ENCODE measurements at places on chromosomes 2 and 18.

DNA sequence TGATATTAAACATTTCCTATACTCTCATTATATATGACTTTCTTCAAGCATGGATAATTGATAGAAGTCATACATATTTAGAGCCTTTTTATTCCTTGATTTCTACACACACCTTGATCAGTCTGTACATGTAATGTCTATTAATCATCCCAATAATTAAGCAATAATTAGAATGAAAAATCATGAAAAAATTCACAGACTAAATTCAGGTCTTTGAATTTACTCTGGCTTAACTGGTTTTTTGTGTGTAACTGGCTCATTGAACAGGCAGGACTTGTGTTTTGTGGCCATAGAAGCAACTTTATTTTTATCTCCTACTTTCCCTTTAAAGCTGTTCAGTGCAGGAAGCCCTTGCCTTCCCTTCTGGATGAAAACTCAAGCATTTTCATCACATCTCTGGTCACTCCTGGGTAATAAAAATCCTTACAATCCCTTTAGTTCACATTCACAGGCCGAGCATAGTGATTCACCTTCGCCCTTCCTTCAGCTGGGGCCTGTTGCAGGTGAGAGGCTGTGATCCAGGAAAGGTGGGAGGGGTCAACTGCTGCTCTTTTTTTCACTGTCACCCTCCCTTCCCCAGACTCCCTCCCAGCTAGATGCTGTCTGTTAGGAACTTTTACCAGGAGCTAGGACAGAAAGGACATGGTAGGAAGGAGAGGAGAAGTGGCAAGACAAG, 58.0 kb upstream of the ITSN2 start:
- no peak for DNase-seq

DNA sequence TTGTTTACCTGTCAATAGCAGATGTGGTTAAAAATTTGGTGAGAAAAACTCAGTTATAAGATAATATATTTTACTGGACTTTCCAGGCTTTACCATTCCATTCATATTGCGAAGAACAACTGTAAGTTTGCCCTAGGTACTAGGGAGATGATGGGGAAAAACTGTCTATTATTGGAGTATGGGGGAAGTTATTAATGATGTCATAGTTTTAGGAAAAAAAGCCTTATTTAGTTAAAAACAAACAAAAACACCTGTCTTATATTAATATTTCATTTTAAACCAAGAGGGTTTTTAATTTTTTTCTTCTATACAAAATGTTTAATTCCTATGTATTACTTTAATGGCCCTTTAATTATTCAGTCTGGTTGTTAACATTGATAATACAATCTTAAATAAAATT, 18.2 kb downstream of the SP9 start:
- no peak for DNase-seq

DNA sequence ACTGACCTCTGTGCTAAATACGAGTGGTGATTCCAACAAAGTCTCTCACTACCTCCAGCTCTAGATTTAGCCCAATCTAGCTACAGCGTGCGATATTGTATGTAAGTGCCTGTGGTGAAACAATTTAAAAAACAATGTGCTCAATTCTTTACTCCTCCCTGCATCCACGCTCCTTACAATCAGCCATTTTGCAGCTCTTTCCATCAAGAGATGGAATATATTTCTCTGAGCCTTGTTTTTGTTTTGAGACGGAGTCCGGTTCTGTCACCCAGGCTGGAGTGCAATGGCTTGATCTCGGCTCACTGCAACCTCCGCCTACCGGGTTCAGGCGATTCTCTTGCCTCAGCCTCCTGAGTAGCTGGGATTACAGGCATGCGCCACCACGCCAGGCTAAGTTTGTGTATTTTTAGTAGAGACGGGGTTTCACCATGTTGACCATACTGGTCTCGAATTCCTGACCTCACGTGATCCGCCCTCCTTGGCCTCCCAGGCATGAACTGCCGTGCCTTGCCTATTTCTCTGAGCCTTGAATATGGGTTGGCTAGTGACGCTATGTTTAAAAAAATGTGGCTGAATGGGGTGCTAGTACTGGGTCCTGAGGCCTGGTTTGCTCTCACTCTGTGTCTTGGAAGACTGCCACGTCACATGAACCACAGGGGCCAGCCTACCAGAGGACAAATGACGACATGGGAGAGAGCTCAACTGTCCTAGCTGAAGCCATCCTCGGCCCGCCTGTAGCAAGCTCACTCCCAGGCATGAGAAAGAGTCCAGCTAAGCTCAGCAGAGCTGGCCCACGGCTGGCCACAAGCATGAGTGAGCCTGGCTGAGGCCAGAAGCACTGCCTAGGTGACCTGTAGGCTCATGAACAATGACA, 14.8 kb downstream of the WDFY1 start:
- DNase-seq: no peak

DNA sequence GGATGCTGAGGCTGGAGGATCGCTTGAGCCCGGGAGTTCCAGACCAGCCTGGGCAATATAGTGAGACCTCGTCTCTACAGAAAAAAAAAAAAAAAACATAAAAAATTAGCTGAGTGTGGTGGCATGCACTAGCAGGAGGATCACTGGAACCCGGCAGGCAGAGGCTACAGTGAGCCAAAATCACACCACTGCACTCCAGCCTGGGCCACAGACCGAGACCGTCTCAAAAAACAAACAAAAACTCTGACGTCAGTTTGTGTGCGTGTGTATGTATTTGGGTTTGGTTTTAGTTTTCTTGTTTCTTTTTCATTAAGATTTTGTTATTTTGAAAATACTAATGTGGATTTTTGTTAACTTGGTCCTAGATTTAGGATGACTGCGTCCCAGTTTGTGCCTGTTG, 19.0 kb downstream of the CEP68 start:
- DNase-seq: no peak

DNA sequence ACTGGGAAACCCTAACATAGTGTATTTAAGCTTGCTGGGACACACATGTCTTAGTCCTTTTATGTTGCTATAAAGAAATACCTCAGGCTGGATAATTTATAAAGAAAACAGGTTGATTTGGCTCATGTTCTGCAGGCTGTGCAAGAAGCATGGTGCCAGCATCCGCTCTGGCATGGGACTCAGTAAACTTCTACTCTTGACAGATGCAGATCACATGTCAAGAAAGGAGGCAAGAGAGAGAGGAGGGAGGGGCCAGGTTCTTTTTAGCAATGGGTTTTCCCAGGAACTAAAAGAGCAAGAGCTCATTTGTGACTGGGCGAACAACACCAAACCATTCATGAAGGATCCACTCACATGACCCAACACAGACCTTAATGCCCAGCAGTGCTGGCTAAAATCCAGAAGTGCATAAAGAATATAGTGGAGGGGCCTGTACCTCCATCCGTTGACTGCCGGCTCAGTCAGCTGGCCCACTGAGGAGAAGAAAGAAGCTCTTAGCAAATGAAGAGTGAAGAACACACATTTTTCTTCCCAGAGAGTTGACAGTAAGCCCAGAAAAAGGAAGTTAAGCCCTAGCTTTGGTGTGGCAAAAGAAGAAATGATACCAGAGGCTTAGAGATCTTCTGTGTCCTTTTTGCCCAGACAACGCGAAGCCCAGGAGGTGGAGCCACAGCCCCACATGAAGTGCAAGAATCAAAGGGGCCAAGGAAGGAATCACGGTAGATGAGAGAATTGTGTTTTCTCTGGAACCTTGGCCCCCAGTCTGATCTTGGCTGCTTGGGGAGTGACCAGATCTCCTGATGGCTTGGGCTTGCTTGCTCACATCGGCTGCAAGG, 183.5 kb upstream of the FAM98A start:
- no peak for DNase-seq

DNA sequence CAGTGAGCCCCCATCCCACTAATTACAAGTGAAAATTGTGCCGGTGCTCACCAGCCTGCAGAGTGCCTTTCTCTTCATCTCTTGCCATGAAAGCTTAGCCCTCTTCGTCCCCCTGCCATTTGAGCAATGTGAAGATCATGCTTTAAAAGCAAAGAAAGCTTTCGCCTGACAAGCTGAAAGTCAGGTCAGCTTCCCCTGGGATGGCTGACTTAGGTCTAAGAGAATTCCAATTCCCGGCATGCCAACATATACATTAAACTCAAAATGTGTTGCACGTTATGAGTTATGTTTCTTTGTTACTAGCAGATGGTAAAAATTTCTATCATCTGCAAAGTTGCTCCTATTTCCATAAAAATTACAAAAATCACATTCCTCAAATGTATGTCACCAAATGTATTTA, 129.8 kb downstream of the AFF3 start:
- no peak for DNase-seq

- no peak for DNase-seq
These were observed 5.3 kb upstream of the ACADL start for GRCh38 chr2:210230518-210230917.

GRCh38 chr2:8006626-8007025, 675.2 kb upstream of the ID2 start:
- no peak for DNase-seq

DNA sequence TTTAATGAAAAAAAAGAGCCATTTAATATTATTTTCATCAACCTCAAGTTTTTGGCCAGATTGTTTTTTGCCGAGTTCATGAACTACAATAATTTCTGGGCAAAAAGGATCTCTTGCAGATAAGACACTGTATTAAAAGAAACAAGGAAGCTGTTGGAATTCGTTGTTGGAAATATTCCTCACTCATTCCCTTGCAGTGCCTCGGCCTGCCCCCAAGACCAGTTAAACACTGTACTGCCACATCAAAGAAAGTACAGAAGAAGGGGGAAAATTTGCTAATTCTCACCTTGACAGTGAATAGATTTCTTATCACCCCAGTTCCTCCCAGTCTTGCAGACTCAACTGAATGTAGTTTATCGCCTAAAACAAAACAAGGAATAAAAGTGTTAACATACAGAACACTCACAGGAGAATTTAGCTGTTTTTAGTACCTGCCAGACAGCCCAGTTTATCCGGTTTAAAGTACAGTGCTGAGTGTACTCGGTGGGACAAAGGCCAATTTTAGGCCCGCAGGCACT, 1.2 kb downstream of the IDH1 start:
- no peak for DNase-seq

DNA sequence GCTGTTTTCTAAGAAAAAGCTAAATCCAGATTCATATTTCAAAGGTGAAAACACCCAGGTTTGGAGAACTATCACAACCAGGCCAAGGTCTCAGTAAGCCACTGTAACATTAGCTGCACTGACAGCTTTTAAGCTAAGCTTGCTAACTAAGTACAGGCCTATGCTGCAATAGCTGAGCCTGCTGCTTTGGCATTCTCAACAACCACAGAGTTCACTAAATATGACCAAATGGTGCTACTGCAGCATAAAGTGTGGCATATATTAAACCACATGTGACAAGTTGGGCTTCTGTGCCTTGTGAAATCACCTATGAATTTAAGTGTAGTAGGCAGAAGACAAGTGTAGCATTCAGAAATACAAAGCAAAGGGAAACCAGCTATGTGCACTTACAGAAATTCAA, 206.7 kb downstream of the TCF4 start:
- no peak for DNase-seq

DNA sequence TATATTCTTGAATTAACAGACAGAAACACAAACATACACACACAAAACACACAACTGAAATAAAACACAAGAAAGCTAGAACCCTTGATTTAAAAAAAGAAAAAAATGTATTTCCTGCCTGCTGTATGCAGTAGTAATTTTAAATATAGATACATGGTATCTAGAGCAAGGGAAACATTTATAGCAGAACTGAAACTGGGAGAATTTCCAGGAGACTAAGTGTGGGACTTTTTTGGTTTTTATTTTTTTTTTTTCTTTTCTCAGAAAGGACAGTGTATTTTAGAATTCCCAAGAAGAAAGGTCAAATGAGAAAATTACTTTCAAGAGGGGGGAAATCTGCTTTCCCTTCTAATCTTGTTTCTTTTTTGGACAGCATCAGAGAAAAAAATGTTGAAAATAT, 558.9 kb upstream of the PKDCC start:
- no peak for DNase-seq

DNA sequence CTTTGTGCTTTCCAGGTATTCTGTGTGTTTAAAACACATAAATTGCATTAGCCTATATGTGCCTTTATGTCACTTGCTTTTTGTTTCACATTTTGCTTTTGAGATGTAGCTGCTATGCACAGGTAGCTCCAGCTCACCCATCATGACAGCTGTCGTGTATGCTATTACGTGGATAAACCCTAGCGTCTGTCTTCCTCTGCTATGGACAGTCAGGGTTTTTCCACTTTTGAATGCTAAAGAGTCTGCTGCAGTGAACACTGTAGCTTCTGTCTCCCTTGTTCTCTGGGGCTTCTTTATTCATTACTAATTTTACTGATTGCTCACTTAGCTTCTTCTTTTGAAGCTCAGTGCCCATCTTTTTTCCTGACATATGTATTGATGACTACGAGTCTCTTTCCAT, 24.7 kb upstream of the MBP start:
- no peak for DNase-seq

DNA sequence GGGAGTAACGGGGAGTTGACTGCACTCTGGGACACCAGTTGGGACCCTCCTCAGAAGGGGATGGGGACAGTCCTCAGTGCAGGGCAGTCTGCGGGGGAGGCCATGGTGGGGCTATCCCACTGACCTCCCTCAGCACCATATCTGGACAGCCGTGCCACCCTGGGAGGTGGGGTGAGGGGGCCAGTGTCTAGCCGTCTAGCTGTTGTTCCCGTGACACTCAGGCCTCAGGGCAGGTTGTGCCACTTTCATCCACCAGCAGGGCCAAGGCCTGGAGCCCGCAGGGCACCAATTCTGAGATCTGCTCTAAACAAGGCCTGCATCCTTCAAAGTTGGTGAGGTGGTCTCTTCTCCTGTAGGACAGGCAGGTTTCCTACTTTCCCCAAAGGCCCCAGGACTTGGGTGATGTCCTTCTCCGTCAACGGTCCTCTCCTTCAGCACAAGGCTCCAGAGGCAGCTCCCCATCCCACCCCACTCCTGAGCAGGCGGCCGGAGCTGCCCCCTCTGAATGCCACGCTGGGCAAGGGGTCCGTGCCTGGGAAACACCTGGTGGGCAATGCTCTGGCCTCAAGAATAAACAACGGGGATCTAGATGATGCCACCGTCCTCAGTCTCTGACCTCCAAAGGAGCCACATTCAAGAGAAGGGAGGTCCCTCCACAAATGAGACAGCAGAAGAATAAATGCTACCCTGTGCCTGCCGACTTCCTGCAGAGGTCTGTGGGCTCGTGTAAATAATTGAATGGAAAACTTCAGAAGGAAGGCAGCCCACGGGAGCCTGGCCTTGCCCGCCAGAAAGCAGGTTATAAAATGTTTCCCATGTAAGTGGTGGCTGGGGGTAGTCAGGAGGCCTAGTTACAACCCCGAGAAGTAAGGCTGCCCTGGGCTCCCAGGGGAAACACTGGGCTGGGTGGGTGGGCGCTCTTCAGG, 42.8 kb upstream of the PTMA start:
- no peak for DNase-seq

GRCh38 chr18:332721-333510, 65.1 kb upstream of the THOC1 start:
- DNase-seq: no peak

GRCh38 chr2:133438026-133438425, 130.2 kb downstream of the NCKAP5 start:
- no peak for DNase-seq

GRCh38 chr18:63881851-63882250, 5.7 kb upstream of the SERPINB2 start:
- DNase-seq: no peak
